Tracheal epithelial cell (primary cell): ENCODE measurements at places on chromosomes 2 and 18. TPM values are rescaled to one million over a fixed set of nuclear protein-coding genes. Genes with fewer than 3 reads are reported as not detected.

Gene EVA1A
- 6.2 and 44.8 TPM in 2 replicates for total RNA-seq

Gene FAM124B
- 0.21 TPM in 1 of 2 replicates, not detected in the other for total RNA-seq

Gene UGT1A3
- total RNA-seq, result 0.24 TPM in 1 of 2 replicates, not detected in the other

Gene SPDYA
- 0.85 and 0.96 TPM in 2 replicates for total RNA-seq

Gene SNED1
- total RNA-seq, result 0.48 TPM in 1 of 2 replicates, not detected in the other

Gene RTKN
- 24.3 and 53.7 TPM in 2 replicates for total RNA-seq

Gene LRATD1
- 16.6 and 41.6 TPM in 2 replicates for total RNA-seq

Gene KLHL30
- 0.72 and 0.85 TPM in 2 replicates for total RNA-seq

Gene GPR55
- total RNA-seq, result under 0.01 TPM in 1 of 2 replicates, not detected in the other

Gene CYRIA
- total RNA-seq, result 2.1 and 4.3 TPM in 2 replicates

Gene ACAA2
- total RNA-seq, result 16.8 and 23.6 TPM in 2 replicates

Gene NETO1
- total RNA-seq, result 0.24 TPM in 1 of 2 replicates, not detected in the other

Gene HRH4
- total RNA-seq, result under 0.01 and 0.64 TPM in 2 replicates

Gene CNDP1
- total RNA-seq, result not detected in 2 replicates

Gene DYSF
- 0.21 and 7.0 TPM in 2 replicates for total RNA-seq

Gene HOXD3
- 0.72 TPM in 1 of 2 replicates, not detected in the other for total RNA-seq

Gene PTGR3
- 5.5 and 7.0 TPM in 2 replicates for total RNA-seq

Gene ST8SIA5
- total RNA-seq, result not detected in 2 replicates

Gene ACP1
- 73.5 and 81.4 TPM in 2 replicates for total RNA-seq

Gene NYAP2
- total RNA-seq, result under 0.01 TPM in 1 of 2 replicates, not detected in the other

Gene HYCC2
- 5.8 and 8.4 TPM in 2 replicates for total RNA-seq

Gene TUBB8B
- total RNA-seq, result 0.24 TPM in 1 of 2 replicates, not detected in the other
